ENCODE measurements at places on chromosomes 12 and 14.
A peak's percentile ranks its signal among the peaks of the same experiment; 100 is the strongest.

DNA sequence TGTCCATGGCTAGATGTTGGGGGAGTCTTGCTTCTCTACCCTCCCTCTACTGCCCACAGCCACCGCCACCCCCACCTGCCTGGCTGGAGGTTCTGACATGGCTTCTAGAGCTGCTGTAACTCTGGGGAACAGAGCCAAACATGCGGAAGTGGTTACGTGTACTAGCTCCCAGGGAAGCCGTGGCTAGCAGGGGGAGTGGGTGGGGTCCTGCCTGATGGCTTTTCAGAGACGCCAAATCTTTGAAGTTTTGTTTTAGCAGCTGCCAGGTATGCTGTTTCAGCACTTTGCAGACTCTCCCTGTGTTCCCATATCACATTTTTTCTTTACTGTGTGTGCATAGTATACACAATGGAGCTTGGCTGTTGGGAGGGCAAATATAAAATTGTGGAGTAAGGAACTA, 150.3 kb downstream of the TGFB3 start:
- DNase-seq, result peak; percentile 22

- DNase-seq, result no peak
Measured at GRCh38 chr14:99589031-99589441, 15.0 kb downstream of the CCDC85C start.

GRCh38 chr12:64790166-64790565, 31.0 kb upstream of the GNS start:
- DNase-seq, result no peak

- no peak for DNase-seq
Measured at GRCh38 chr12:41636653-41637052, 448.5 kb downstream of the PDZRN4 start.

GRCh38 chr12:42802785-42803189, 213.2 kb upstream of the PRICKLE1 start:
- DNase-seq, result no peak

DNA sequence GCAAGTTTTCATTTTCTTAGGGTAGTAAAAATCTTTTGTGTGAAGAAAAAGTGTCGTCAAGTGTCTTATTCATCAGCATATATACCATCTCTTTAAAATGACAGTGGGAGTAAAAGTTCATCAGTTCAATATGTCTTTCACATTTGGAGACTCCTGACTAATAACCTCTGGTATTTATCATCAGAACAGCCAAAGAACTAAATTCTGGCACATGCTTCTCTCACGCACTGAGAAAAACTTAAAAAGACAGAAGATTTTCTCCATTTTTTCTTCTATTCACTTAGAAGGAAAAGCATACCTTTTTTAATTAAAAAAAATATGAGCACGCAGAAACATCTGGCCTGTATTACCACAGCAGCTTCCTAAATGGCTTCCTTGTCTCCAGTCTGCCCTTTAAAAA, 265.7 kb downstream of the AKAP6 start:
- DNase-seq, result no peak

DNA sequence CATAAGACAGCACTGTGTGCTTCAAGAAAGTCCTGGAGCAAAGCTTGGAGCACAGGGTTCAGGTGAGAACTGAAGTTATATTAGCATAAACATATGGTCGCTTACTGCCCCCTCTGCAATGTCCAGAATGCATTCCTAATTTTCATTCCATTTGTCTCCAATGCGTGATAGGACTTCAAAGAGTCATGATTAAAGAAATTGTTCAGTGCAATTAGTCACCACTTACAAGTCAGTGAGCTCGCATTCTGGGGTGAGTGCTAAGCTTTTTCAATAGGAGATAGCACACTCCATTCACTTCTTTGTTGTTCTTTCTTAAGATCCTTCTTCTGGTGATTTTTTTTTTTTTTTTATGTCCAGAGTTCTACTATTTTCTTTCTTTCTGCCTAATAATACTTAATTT, 398.4 kb downstream of the SYT1 start:
- no peak for DNase-seq

DNA sequence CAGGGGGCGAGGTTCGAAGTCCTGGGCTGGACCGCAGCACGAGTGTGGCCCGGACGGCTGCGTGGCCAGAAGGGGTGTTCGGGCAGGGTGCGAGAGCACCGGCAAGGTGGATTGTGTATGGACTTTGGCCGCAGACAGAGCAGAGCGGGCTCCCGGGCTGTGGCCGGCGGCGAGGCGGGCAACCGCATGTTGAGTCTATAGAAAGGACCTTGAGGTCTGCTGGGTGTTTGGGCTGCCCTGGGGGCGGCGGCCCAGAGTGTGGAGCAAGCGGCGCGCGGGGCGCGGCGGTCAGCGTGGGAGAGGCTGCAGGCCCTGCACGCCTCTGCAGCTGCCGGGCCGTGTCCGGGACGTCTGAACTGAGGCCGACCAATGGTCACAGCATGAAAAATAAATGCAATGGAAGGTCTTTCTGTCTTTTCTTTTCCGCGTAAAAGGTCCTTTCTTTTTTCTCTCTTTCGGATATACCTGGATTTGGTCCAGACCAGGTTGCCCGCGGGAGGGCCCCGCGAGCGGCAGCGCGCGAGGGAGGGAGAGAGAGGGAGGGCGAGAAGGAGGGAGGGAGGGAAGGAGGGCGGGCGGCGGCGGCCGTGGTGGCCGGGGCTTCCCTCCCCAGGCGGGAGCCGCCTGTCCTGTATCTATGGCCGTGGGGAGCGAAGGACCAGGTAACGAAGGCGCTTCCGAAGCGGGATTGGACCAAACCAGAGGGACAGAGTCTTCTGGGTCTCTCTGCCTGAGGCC, 5.5 kb upstream of the HOXC9 start:
- DNase-seq, result no peak

- peak; percentile 85 for DNase-seq
Measured at GRCh38 chr12:12916135-12916944, 25.0 kb downstream of the GPRC5A start.

- peak; percentile 67 for DNase-seq
Measured at GRCh38 chr12:92408072-92408900, 262.6 kb upstream of the BTG1 start.

GRCh38 chr14:92986254-92987147, 63.6 kb downstream of the CHGA start:
- no peak for DNase-seq
